ENCODE measurements at places on chromosomes 12 and 14.

- DNase-seq, result no peak
These were observed 340.5 kb downstream of the TMEM121 start for GRCh38 chr14:105866841-105867321.

- DNase-seq, result no peak
These were observed 46.6 kb upstream of the WSCD2 start for GRCh38 chr12:108082485-108082884.

DNA sequence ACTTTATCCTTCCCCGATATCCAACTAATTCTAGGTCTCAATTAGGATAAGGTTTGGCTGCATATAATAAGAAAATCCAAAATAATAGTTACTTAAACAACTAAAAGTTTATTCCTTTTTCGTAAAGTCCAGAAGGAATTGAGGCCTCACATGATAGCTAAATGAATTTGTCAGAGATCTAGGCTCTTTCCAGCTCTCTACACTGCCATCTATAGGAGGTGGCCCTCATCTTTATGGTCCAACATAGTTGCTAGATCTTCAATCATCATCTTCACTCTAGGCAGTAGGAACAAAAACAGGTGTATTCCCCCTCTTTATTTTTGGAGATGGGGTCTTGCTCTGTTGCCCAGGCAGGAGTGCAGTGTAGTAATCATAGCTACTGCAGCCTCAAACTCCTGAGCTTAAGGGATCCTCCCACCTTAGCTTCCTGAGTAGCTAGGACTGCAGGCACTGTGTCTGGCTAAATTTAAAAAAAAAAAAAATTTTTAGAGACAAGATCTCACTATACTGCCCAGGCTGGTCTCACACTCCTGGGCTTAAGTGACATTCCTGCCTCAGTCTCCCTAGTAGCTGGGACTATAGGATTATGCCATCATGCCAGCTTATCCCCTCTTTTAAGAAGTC, 46.5 kb upstream of the SAV1 start:
- DNase-seq, result peak; percentile 22

DNA sequence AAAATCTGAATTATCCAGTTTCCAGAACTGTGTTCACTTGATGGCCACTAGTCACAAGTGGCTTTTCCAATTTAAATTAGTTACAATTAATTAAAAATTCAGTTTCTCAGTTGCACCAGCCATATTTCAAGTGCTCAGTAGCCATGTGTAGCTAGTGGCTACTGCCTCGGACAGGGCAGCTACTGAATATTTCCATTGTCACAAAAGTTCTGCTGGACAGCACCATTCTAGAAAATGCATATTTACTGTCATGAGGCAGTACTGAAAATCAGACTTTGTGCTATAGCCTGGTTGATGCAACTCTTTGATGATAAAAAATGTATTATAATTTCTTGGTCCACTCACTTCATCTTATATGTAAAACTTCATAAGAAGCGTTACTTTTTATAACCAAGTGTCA, 11.5 kb upstream of the OVCH1 start:
- DNase-seq, result no peak

DNA sequence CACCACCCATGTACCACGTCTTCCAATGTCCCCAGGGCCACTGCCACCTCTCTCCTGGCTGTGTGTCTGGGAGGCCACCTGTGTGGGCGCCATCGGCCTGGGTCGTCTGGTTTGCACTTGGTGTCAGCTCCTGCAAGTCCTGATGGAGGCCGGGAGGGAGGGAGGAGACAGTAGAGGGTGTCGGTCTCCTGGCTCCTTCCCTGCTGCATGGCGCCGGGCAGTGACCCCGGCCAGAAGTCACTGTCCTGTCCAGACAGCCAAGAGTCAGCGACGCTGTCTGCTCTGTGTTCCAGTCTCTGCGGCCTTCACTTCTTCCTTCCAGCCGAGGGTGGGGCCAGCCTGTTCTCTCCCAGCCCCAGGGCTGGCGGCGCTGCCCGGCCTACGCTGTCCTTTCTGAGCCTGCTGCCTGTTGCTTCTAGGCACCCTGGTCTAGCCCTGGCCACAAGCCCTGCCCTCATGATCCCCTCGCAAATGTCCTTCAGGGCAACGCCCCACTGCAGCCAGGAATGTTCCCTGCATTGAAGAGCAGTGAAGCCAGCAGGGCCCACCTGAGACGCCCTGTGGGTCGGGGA, 13.0 kb upstream of the LBHD2 start:
- DNase-seq, result no peak

DNA sequence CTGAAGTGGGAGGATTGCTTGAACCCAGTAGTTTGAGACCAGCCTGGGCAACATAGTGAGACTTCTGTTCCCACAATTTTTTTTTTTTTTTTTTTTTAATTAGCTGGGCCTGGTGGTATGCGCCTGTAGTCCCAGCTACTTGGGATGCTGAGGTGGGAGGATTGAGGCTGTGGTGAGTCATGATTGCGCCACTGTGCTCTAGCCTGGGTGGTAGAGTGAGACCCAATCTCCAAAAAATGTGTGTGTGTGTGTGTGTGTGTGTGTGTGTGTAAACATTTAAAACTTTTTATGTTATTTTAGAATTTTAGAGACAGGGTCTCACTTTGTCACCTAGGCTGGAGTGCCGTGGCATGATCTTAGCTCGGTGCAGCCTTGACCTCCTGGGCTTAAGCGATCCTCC, 6.8 kb downstream of the PPP1R36 start:
- no peak for DNase-seq

DNA sequence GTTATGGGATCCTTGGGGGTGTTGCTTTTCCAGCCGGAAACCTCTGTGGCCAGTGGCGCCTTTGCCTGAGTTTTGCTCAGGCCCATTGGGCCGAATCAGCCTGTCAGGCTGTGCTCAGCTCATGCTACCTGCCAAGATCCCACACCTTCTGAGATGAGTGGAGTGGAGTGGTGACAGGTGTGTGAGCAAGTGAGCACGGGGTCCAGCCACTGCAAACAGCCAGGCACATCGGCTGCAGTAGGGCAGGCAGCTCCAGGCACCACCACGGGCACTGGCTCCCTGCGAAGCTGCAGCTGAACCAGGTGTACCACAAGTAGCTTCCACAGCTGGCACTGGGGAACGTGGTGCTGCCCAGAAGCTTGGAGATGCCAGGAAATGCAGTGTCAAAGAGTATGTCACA, 21.1 kb upstream of the WDR89 start:
- no peak for DNase-seq

DNA sequence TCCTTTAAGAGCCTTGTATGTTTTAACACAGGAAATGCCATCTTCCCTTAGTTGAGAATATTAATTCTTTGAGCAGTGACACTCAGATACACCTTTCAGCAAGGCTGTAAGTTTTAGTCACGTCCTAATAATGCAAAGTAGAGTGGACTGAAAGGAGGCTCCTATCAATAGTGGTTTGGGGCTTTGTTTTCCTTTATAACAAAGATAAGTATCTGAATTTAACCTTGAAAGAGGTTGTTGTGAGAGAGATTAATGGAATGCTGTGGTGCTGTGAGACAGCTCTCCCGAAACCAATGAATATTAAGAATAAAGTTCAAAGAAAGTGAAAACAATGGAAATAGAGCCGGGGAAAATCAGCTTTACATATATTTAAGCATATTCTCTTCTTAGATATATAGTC, 259.6 kb downstream of the ERC1 start:
- peak; percentile 6 for DNase-seq

GRCh38 chr14:61927520-61927919, 165.3 kb downstream of the SNAPC1 start:
- no peak for DNase-seq

- DNase-seq, result no peak
These were observed 1566.9 kb upstream of the TMEM132C start for GRCh38 chr12:126700096-126700495.

- DNase-seq, result no peak
These were observed 68.0 kb upstream of the POC1B start for GRCh38 chr12:89593873-89594272.

Data from NCI-H1930 (cell line).